ENCODE measurements at places on chromosomes 11 and 22.

DNA sequence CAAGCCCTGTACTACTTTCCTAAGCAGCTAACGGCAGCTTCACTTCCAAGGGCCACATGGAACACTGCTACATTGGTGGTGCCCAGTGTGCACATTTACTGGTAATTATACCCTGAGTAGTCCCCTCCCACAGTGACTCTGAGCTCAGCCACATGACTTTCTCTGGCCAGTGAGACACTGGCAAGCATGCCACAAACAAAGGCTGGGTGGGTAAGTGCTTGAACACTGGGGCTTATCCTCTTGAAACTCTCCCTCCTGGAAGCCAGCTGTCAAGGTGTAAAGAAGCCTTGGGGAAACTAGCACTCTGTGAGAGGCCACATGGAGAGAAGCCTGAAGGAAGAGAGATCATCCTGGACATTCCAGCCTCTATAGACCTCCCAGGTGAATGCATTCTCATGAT, 54.4 kb upstream of the DRD2 start:
- no peak for DNase-seq

DNA sequence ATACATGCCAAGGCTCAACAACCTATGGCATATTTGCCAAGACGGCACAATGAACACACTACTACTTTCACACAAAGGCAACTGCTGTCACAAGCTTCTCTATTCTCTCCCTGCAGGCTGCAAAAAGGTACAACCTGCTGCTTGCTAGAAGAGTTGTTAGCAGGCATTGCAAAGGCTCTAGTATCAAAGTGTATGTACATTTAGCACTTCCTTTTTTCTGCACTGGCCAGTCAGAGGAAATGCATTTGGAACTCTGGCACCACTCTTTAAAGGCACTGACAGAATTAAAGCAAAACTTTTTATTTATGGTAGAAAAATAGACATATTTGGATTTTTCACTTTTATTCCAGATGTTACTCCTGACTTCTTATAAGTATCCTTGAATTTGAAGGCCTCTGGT, 125.9 kb downstream of the CWF19L2 start:
- DNase-seq = no peak

DNA sequence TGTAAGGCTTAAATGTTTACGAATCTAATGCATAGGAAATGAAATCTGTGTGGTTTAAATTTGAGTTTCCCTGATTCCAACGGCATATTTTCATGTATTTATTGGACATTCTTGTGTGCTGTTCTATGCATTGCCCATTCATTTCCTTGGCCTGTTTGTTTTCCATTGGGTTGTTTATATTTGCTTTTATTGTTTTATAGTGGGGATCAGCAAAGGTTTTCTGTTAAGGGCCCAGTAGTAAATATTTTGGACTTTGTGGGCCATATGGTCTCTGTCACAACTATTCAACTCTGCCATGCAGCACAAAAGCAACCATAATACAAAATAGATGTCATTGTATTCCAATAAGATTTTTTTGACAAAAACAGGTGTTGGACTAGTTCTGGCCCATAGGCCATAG, 5.2 kb upstream of the LGR4 start:
- DNase-seq = no peak

DNA sequence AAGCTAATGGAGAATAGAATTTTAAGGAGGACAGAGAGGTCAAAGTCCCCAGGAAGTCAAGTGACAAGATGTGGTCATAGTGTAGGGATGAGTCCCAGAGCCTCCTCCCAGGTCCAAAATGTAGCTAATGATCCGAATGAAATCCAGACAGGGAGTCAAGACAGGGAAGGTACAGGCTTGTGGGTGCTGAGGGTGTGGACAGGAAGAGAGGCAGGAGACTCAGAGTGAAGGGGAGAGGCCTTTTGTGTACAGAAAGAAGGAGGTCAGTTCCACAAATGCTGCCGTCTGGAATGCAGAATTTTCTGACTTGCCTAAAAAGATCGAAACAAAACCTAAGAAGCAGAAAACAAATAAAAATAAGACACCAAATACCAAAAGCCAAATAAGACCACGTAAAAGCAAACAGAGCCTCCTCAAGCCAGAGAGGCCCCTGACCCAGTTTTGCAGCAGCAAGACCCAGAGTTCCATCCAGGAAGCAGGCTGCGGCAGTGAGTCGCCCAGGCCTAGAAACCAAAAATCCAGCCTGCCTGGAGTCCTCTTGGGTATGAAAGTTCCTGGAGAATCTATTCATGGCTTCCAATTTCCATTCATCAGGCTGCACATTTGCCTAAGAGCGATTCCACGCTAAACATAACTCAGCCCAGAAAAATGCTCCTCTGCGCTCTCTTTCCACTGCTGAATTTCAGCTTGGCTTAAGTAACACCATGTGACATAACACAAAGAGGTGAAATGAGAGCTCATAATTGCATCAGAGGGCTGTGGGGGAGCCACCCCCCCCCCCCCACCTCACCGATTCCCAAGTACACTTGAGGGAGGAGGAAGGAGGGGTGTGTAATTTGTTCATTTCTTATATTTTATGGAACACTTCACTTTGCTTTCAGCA, 71.2 kb downstream of the KIRREL3 start:
- DNase-seq = no peak

DNA sequence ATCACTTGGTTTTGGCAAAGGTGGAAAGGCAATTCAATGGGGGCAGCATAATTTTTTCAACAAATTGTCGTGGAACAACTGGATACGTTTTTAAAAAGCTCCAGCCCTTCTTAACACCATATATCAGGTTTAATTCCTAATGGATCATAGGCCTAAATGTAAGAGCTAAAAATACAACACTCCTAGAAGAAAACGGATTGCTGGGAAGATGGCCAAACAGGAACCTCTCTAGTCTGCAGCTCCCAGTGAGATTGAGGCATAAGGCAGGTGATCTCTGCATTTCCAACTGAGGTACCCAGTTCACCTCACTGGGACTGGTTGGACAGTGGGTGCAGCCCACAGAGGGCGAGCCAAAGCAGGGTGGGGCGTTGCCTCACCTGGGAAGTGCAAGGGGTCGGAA, 32.4 kb upstream of the SCGB1D1 start:
- DNase-seq = no peak

- no peak for DNase-seq
These were observed 1.7 kb upstream of the ME3 start for GRCh38 chr11:86673872-86674750.

DNA sequence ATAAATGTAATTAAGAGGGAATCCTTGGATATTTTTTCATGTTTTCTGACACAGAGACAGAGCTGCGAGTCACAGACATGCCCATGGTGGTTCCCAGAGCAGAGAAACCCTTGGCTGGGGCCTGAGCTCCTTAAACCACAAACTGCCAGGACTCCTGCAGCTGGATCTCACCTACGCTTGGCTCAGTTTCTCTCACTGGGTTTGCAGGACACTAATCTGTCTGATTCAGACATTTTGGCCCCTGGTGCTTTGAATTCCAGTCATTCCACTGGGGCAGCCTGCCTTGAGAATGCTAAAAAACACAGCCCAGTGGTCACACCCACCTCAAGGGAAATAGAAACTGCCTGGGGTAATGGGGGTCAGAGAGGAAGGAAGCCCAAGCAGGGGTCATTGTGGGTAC, 122.6 kb downstream of the CCDC81 start:
- DNase-seq = no peak

DNA sequence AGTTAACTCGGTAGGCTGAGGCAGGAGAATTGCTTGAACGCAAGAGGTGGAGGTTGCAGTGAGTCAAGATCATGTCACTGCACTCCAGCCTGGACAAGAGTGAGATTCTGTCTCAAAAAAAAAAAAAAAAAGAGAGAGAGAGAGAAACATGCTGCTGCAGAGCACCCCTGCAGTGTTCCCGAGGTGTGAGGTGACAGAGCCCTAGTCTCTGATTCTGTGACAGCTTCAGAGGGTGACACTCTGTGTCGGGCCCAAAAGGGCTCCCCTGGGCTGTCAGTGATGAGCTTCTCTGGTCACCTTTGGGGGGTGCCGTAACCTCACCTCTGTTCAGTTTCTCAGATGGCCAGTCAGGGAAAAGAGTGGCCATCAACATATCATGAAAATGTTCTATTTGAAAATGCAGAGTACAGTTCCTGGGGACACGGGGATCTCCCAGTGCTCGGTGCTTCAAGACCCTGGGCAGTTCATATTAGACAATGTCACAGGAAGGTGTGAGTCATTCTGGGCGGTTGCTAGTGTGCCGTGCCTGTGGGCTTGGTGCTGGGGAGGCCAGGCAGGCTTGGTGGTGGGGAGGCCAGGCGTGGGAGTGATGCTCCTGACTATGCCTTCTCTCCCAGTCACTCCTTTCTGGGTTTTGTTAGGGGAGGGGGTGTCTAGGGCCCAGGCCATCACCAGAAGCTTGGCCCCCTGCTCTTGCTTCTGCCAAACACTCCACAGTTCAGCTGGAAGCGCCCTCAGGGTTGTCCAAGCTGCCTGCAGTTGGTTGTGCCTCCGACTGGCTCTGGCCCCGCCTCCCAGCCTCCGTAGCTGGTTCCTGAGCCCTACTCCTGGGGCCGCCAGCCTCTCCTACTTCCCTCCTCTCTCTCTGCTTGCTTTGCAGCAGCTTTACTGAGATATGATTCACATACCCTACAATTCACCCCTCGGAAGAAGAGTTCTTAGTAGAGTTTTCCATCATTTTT, 52.5 kb upstream of the CLDN5 start:
- peak; percentile 59 for DNase-seq

- no peak for DNase-seq
These were observed 2.8 kb downstream of the PISD start for GRCh38 chr22:31659246-31659645.

- DNase-seq = no peak
These were observed 25.0 kb upstream of the ARFGAP3 start for GRCh38 chr22:42881982-42882656.

DNA sequence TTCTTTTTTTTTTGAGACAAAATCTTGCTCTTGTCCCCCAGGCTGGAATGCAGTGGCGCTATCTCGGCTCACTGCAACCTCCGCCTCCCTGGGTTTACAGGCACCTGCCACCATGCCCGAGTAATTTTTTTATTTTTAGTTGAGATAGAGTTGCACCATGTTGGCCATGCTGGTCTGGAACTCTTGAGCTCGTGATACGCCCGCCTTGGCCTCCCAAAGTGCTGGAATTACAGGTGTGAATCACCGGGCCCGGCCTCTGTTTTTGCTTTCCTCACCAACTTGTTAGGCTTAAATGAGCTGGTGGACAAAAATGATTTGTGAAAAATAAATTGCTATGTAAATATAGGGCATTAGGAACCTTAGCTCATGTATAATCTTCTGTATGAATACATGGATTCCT, 3.5 kb downstream of the MEI1 start:
- no peak for DNase-seq

GRCh38 chr11:103370076-103370475, 260.9 kb downstream of the DYNC2H1 start:
- no peak for DNase-seq

DNA sequence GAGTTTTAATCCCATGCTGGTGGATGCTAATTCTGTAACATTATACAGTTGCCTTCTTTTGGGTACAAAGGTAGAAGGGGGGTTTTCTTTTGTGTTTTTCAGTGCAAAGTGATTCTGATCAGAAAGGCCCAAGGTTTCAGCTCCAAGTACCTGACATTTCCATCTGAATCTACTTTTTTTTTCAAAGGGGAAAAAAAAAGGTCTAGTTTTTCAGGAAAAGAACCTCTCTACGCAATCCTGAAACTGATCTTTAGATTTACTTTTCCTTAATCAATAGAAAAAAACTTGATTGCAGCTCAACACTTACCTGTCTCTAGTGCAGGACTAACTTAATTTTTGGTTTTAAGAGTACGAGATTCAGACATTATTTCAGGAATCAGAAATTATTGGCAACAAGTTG, at the start of gene TECTA:
Gene TECTA (plus strand): TSS at position 301 of the 400 bp plus-strand sequence. CDS start 1,423 bp downstream, outside the sequence.
- DNase-seq = no peak

DNA sequence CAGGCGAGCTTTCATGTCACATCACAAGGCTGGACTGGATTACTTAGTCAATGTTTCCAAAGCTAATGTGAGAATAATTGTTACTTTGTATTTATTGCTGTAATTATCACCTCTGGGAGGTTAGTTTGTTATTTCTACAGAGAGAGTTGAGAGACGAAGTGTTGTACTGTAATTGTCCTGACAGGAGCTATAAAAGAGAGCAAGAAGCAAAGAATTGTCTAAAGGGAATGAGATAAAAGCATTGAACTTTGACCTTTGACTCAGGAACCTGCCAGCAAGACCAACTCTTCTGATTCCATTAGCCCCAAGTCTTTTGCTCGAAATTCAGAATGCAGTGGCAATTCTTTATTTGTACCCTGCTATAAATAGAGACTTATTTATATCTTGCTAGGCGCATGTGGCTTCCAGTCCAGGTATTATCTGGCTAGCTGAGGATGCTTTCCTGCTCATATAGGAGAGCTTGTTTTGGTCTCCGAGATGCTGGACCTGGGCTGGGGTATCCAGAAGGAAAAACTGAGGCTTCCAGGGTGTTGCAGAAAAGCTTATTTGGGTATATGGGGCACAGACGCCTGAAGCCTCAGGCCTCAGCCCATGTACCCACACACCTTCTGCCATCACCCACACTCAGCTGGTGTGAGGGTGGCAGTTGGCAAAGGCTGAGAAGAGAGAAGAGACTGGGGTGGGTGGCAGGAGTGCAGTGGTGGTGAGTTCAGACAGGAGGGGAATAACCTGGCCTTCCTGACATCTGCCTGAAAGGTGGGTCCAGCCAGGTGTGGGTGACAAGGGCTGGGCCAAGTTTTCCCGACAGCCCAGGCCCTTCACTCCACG, 40.7 kb downstream of the SYT13 start:
- DNase-seq = no peak

DNA sequence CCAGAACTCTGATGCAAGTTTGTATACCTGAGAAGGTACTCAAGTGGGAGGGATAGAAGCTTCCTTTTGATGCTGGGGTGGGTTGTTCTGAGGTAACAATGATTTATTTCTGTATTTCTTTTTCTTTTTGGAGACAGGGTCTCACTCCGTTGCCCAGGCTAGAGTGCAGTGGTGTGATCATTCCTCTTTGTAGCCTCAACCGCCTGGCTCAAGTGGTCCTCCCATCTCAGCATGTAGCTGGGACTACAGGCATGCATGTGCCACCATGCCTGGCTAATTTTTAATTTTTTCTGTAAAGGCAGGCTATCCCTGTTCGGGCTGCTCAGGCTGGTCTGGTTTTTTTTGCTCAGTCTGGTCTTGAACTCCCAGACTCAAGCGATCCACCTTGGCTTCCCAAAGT, 7.9 kb downstream of the KDM2A start:
- no peak for DNase-seq

DNA sequence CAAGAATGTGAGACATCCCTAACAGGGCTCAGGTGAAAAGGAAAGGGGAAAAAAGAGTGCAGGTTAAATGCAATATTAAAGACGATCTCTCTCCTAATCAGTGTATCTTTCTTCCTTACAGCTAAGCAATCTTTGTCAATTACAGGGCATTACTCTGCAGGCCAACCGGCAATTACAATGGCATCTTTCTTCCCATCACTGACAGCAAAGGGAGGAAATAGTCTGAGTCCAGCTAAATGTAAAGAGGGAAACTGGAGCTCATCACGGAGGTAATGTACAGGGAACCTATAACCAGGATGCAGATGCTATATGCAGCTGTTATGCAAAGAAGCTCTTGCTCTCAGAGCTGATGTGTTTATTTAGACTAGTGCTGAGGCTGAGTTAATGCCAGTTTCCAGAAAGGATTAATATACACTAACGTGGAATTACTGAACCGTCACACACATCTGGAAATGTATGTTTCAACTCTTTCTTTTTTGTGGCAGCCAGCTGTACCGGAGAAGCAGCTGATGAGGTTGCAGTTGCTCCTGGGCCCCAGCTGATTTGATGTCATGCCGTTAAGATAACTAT, 121.6 kb downstream of the KIRREL3 start:
- no peak for DNase-seq
